GF-D8 (cell line): ENCODE measurements at places on chromosomes 3 and 15.

DNA sequence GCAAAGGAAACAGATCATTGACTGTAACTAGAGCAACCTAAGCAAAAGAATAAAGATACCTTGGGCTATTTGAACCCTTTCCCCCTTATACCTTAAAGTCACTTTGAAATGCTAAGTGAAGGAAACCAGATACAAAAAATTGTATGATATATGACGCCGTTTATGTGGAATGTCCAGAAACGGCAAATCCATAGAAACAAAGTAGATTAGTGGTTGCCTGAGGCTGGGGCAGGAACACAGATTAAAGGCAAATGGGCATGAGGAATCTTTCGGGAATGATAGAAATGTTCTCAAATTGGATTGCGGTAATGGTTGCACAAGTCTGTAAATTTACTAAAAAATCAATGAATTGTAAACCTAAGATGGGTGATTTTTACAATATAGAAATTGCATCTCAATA lies 160.1 kb upstream of the CCDC54 start:
- no peak for DNase-seq

- no peak for DNase-seq
These were observed 485 bp downstream of the CELF6 start for GRCh38 chr15:72319360-72319984.

GRCh38 chr3:180409883-180410282 lies 192.1 kb upstream of the TTC14 start:
- no peak for DNase-seq

DNA sequence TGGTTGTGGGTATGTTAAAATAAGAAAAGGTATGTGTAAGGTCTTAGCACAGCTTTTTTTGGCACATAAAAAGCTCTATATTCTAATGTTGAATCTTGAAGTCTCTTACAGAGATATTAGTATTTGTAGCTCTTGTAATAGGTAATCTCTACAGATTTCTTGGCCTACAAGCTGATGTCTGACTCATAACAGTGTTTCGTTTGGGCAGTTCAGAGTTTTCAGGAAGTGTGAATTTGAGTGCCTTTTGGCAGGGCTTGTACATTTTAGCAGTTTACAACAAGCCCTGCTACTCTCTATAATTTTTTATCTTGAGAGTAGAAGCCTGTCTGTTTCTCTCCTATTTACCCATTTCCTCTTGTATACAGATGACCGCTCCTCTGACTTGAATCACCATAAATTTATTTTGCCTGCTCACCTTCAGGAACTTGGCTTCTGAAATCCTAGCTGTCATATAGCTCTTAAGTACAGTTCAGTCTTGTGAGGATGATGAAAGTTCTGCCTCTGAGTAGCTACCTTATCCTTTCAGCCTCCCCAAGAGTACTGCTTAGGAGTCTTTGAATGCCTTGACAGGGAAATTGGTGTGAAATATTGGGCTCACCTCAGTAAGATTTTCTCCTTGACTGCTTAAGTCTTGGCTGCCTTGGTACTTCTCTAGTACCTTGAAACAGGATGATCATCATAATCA lies 419.9 kb upstream of the RARB start:
- DNase-seq = no peak

- no peak for DNase-seq
These were observed 31.3 kb upstream of the NFKBIZ start for GRCh38 chr3:101817992-101818391.

DNA sequence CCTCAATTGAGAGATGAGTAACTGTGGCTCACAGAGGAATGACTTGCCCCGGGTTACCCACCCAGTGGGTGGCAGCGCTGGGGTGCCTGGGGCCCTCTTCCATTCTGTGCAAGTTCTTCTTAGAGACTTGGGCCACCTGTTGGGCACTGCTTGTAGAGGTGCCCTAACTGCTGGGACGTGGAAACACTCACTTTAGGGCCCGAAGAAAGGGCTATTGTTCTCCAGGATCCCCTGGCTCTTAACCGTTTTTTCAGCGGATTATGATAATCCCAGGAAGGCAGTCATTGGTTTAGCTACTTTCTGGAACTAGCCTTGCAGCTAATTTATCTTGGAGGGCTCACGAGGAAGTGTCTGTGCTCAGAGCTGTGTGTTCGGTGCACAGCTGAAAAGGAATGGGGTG lies 66.0 kb upstream of the GCNT3 start:
- no peak for DNase-seq

DNA sequence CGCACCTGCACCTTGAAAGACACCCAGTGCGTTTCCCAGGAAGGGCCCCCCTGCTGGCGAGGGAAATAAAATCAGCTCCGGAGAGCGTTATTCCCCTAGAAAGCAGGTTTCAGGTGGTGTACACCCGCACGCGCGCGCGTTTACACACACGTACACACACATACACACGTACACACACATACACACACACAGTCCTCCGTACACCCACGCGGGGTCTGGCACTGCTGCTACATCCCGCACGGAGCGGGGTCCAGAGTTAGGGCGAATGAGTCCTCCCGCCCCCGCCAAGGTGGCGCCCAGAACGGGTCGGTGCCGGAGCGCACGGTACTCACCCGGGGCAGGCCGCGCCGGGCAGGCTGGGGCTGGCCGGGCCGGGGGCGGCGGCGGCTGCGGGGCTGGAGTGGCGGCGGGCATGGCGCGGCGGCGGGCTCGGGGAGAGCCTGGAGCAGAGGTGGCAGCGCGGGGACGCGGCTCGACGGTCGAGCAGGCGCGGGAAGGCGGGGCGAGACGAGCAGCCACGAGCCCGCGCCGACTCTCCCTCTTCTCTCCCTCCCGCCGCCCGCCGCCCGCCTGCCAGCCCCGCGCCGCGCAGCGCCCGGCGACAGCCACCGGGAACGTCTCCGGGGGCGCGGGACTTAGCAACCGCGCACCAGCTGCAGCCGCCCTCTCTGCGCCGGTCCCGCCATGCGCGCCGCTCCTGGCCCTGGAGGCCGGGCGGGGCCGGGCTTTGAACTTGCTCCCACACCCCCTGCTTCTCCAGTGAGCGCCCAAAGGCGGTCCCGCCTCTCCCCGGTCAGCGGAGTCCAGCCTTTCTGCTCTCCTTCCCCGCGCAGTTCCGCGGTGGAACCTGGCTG lies at the start of gene DCLK3:
DCLK3 (minus strand) TSS at position 704 of the 854 bp plus-strand sequence; CDS start at position 414, 290 bp downstream.
- no peak for DNase-seq

GRCh38 chr3:73999501-73999900 lies 374.8 kb upstream of the PDZRN3 start:
- DNase-seq = no peak

GRCh38 chr3:43071313-43071893 lies 34.5 kb downstream of the POMGNT2 start:
- DNase-seq = no peak

- DNase-seq = no peak
These were observed 47.8 kb downstream of the DAPK2 start for GRCh38 chr15:63998489-63998888.

DNA sequence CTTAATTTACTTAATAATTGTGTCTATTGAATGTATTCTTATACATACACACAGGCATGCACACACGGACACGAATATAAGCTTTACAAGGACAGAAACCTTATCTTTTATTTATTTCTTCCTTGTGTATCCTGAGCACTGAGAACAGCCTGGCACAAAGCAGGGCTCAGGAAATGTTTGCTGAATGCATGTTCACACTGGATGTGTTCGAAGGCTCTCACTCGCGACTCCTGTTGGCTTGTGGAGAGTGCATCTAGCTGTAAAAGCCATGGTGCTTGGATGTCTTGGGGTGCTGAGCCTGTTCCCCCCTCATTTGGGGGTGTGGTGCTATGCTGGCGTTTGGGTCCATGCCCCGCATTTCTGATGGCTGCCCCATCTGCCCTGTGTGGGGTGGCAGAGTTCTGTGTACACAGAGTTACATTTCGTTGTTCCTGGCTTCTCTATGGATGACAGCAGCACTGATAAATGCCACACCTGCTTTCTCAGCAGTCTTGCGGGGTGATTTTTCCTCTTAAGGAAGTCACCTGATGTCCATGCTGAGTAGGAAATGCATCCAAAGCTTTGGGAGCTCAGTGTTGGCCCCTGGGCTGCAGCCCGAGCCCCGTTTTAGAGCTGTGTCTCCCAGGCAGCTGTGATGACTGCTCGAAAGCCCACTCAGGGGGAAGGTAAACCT lies 148.5 kb downstream of the IGF1R start:
- no peak for DNase-seq

DNA sequence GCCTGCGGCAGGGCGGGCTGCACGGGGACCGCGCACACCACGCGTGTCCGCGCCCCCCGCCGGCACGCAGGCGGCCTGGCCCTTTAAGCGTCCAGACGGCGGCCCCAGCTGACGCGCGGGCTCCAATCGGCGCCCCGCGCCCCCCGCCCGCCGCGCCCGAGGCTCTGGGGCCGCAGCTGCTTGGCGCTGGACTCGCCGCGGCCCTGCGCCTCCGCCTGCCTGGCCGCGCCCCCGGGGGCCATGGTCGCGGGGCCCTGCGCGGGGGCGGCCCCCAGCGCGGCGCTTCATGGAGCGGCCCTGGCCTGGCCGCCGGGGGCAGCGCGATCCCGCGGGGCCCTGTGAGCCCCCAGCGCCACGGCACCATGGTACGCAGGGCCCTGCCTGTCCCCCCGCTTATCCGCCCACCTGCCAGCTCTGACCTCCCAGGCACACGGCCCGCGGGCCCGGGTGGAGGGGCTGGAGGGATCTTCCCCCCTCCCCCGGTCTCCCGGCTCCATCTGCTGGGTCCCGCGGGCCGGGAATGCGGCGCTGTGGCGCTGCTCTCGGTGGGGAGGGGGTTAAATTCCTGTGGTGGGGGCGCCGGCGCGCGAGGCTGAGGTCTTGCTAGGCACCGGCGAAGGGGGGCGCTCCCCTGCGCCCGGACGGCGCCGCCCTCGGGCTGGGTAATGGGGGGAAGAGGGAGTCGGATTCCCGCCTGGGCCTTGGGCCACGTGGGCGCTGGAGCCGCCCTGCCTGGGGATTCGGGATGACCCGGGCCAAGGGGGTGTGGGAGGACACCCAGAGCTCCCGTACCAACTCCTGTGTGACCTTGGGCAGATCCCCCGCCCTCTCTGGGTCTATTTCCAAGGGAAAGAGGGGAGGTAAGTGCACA lies 1.1 kb downstream of the ZBTB47 start:
- DNase-seq = no peak

DNA sequence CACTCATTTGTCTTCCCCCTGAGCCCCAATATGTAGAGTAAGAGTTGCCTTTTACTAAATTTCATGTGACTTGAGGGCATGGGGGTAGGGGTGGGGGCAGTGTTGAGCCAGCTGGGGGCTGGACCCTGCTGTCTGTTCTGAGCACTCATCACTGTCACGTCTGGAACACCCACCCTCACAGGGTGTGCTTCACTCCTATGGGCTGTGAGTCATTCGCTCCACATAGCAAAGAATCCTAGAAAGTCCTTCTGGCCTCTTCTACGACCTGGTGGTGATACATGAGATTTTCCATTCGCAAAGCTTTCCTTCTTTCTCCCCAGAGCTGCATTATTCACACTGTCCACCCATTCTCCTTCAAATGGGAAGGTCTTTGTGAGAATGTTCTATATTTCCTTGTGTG lies 43.6 kb upstream of the MGLL start:
- DNase-seq = no peak

DNA sequence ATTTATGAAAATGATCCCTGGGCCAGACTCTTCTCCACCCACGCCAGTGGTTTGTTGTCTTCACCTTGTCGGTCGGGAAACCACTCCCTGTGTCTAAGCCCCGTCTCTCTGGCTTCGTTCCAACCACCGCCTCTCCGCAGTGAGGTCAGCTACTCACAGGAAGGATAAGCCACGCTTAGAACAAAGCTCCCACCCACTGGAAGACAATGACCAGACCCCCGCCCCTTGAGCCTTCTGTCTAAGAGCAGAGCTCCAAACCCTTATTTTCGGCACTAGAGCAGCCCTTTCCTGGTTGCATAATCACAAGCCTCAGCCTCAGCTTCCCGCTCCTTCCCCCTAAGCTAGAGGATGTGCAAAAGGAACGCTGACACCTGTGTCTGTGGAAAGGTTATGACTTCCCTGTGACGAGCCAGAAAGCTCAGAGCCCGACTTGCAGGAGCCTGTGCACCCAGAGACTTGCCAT lies 114.9 kb upstream of the MEF2A start:
- no peak for DNase-seq

DNA sequence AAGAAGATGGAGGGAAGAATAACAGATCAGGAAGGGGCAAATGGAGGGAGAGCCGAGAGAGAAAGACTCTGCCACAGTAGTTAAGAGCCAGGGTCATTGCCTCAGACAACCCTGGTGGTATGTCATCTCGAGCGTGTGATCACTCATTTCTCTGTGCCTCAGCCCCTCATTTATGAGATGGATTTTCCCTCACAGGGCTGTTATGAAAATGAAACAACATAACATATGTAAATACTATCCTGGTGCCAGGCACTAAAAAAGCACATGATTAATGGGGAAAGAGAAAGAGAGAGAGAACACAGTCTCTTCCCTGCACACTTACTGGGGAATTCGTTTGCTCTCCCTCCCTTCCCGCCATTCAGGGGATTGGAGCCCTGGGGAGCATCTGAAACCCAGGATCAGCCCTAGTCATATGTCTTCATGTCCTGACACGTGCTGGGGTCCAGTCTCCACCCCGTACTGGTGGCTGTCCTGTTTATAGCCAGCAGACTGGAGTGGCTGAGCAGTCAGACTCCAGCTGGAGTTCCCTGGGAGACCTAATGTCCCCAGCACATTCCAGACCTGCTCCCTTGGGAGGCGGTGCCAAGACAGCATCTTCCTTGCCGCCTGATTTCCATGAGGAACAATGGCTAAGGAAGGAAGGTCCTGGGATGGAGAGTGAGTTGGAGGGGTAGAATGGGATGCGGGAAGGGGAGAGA lies 14.7 kb upstream of the AMOTL2 start:
- no peak for DNase-seq

- DNase-seq = no peak
These were observed 298.3 kb downstream of the ZBTB20 start for GRCh38 chr3:114848643-114849350.

- no peak for DNase-seq
These were observed 59.4 kb upstream of the XRN1 start for GRCh38 chr3:142507241-142507640.

GRCh38 chr3:164326714-164327113 lies 751.6 kb downstream of the SI start:
- DNase-seq = no peak

- no peak for DNase-seq
These were observed 145.5 kb downstream of the TIGIT start for GRCh38 chr3:114439284-114439683.

GRCh38 chr3:144343777-144344176 lies 372.2 kb downstream of the DIPK2A start:
- DNase-seq = no peak

GRCh38 chr15:36883713-36884517 lies 216.4 kb downstream of the MEIS2 start:
- DNase-seq = no peak

GRCh38 chr3:51934991-51935885 lies 6.5 kb downstream of the RRP9 start:
- no peak for DNase-seq
